ENCODE measurements at places on chromosomes 5 and 9. TPM values are rescaled to one million over a fixed set of nuclear protein-coding genes. Genes with fewer than 3 reads are reported as not detected.

- no peak for DNase-seq
These were observed 341.7 kb upstream of the TYRP1 start for GRCh38 chr9:12351293-12352044.

DNA sequence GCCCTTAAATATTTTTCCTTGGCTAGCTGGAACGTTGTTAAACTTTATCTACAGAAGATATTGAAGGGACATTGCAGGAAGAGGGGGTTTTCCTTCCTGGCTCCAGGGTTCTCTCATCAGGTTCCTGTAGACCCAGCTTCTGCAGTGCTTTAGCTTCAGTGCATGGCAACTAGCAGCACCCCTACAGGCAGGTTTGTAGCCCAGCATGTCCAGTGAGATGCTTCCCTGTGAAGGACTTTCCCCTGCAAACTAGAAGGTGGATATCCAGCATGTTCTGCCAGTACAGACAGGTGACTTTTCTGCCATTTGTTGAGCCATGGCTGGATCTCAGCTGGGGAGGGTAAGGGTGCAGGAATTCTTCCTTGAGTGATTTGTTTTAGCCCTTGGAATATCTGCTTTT lies 10.4 kb downstream of the CCL28 start:
- DNase-seq, result no peak

DNA sequence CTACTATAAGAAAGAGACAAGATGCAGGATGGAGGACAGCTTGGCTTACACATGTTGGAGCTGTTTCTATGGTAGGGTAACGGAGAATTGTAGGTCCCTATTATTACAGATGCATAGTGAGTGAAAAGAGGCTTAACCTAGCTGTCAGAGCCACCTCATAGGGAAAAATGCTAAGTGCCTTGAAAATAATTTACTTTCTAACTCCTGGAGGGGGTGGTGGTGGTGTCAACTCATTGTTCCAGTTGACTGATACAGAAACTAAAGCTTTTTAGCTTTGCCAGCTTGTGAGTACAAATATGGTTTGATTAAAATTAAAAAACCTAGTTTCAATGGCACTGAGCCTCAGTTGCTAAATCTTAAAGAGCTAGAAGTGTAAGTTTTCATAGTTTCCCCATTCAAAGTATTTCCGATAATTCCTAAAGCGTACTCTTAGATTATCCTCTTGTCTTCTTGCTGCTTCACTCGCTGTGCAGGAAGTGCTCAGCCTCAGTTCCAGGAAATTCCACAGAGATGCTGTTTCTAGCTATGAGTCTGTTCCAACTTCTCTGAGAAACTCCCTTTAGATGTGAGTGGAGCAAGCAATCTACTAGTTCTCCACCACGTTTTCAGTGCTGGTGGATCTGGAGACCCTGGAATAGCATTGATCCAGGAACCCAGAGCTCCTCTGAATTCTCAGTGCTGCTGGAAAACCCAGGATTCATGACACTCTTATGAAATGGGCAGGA lies 265.2 kb downstream of the DMAC1 start:
- DNase-seq, result no peak

GRCh38 chr9:114110180-114110579 lies 11.1 kb upstream of the KIF12 start:
- DNase-seq, result no peak

DNA sequence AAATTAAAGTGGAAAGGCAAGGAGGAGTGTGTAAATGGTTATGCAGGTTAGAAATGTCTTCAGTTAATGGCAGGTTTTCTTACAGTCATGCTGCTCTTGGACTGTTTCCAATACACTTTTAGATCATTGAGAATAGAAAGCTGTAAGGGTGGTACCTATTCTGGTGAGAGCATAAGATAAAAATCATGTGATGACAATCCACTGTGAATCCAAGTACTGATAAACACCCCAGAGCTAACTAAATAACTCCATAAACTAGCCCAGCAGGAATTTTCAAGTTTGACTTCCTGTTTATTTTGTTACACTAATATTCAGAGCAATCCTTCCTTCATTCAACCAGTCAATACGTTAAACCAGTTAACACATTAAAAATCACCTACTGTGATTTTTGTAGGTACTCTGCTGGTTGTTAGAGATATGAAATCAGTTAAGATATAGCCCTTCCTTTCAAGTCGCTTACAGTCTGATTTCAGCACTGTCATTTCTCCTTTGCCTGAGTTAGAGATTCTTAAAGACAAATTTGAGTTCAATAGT lies 22.6 kb downstream of the VCAN start:
- no peak for DNase-seq

DNA sequence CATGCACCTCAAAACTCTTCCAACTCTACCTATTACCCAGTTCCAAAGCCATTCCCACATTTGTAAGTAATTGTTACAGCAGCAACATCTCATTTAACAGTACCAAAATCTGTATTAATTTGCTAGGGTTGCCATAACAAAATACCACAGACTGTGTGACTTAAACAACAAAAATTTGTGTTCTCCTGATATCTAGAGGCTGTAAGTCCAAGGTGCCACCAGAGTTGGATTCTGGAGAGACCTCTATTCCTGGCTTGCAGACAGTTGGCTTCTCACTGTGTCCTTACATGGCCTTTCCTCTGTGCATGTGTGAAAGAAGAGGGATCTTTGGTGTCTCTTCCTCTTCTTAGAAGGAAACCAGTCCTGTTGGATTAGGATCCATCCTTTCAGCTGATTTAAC lies 203.8 kb upstream of the PIK3R1 start:
- DNase-seq, result no peak

GRCh38 chr5:12277504-12278192 lies 373.4 kb upstream of the CTNND2 start:
- DNase-seq, result no peak

GRCh38 chr9:123354806-123355508 lies 1.0 kb upstream of the CRB2 start:
- DNase-seq, result no peak

GRCh38 chr5:11076945-11077613 lies 316.0 kb upstream of the DAP start:
- no peak for DNase-seq

- no peak for DNase-seq
These were observed 1.3 kb upstream of the VDAC1 start for GRCh38 chr5:134006115-134006514.

Gene FCN2
- total RNA-seq, result 34.1 TPM

Gene SAPCD2
- total RNA-seq, result 0.84 TPM

Gene TMEM215
- total RNA-seq, result not detected

Gene TAF11L5
- not detected for total RNA-seq

Gene TMC1
- not detected for total RNA-seq

Gene OTULINL
- total RNA-seq, result 3.9 TPM

Gene RHOBTB3
- 97.5 TPM for total RNA-seq

Gene WDR38
- total RNA-seq, result not detected

Measured in adrenal gland (tissue), 19 donors.